Activated T-cell treated with anti-CD3 and anti-CD28 coated beads for 4 hours (primary cell): ENCODE measurements at places on chromosomes 13 and 19.

GRCh38 chr19:3031607-3031867 lies 2.5 kb upstream of the TLE2 start:
- DNase-seq, result no peak

DNA sequence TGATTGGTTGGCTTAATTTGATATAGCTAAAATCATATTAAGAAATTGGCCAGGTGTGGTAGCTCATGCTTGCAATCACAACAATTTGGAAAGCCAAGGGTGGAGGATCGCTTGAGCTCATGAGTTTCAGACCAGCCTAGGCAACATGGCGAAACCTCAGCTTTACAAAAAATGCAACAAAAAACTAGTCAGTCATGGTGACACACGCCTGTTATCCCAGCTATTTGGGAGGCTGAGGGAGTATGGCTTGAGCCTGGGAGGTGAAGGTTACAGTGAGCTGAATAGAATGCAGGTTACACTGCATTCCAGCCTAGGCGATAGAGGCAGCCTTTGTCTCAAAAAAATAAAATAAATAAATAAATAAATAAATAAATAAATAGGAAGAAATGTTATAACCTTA lies 1579.6 kb upstream of the SLC10A2 start:
- no peak for DNase-seq

DNA sequence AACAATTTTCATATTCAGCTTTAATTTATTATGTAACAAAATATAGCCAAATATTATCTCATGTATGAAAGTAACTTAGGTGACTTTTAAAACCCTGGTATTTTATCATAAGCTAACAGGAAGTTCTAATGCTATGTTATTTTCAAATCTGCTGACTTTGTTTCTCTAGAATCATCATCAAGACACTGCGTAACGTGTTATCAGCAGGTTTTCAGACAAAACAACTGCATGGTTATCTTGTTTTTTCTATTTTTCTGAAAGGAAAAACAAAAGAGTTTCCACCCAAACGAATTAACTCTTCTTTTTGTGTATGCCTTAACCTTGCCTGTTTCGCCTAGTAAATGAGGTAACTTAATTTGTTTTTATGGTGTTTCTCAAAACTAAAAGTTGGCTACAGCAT lies 156.3 kb downstream of the TBC1D4 start:
- DNase-seq, result no peak

DNA sequence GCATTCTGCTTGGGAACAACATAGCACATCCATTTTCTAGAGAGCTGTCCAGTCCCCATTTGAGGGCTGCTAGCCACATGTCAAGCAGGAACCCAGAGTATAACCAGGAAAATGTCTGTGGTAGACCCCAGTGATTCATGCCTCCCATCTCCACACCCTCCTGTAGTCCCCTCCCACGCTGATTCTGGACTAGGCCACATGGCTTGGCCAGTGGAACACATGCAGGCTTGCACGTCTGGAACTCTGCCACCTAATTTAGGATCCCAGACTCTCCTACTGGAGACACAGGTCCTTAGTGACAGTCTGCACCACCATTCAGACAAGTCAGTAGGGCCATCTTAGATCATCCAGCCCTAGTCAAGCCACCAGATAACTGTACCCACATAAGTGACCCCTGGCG lies 149.8 kb downstream of the ZIC5 start:
- no peak for DNase-seq

DNA sequence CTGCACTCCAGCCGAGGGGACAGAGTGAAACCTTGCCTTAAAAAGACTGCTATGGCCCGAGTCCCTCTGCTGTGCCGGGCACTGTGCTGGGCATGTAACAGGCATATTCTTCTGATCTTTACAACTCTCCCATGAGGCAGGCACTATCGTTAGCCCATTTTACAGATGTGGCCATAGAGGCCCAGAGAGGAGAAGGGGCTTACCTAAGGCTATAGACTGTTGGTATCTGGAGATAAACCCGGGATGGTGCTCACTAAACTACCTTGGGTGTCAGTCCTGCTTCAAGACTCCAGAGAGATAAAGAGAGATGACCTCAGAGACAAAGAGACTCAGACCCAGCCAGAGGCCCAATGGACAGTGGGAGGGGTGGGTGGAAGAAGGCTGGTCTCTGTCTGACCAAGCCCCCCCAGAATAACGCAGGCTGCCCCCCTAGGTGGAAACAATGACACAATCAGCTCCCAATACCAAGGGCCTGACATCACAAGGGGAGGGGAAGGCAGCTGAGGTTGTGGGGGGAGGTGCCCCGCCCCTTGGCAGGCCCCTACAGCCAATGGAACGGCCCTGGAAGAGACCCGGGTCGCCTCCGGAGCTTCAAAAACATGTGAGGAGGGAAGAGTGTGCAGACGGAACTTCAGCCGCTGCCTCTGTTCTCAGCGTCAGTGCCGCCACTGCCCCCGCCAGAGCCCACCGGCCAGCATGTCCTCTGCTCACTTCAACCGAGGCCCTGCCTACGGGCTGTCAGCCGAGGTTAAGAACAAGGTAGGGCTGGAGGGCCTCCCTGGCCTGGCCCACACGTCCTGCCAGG lies at the start of gene CNN1:
CNN1 (plus strand) TSS at position 620 of the 805 bp plus-strand sequence; CDS start at position 697, 77 bp downstream.
- no peak for DNase-seq

DNA sequence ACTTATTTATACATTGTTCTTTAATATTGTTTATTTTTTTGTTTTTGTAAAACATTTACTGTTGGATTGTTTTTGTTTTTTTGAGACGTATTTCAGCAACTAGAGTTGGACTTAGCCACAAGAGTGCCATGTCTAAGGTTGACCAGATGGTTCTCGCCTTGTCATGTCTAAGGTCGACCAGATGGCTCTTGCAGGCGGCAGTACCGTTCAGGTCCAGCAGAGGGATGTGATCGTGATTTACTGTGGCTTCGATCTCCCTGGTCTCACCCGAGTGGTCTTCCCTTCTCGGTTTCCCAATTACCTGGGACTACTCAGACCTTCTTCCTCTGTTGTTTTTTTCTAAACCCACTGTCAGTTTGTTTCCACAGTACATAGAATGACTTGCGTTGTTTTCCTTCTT lies 1438.6 kb downstream of the UQCRFS1 start:
- no peak for DNase-seq

DNA sequence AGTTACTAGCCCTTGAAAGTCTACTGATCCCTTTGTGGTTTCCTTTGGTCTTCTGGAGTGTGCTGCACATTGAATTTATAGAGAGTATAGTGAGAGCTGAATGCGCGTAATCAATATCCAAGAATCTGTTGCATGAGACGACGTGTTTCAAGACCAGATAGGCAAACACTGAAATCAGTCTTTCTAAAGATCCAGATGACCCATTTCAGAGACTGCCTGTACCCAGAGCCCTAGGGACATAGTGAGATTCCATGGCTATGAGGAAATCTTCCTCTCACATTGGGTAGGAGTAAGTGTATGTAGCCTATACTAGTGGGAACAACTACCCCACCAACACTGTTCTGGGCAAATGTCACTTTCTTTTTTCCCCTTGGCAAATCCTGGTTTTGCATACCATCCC lies 48.6 kb downstream of the ARHGAP35 start:
- no peak for DNase-seq

DNA sequence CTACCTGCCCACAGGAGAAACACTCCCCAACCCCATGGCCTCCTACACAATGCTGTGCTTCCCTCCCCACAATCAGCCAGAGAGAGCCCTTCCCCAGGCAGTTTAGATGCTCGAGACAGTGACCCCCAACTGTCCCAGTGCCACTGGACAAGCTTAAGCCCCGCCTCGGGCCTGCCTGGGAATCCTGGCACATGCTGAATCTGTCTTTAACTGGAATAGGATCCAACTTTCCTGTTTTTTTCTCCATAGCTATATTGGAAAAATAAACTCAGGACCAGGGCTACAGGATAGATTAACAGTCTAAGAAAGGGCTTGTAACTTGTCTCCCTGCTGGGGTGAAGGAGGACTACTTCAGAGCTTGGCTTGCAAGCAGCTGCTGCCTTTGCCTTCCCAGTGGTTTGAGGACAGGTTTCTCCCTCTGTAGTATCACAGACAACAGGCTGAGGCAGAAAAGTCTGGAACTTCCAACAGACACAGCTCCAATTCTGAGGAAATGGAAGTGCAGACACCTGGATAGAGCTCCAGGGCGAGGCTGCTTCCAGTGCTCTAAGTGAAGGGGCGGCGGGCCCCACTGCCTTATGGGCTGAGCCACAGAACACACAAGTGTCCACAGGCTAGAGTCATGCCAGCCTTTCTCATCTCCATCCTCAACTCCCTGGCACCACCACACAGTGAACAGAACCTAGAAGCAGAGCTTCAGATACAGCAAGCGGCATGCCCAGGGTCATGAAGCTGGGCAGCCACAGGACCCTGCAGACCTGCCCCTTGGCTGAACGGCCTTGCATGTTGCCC lies 228.3 kb downstream of the TUBA3C start:
- DNase-seq, result no peak

GRCh38 chr13:32840113-32840512 lies 176.1 kb upstream of the KL start:
- no peak for DNase-seq

- peak; percentile 15 for DNase-seq
These were observed 1.0 kb downstream of the ZNF253 start for GRCh38 chr19:19866611-19867248.
